ENCODE measurements at places on chromosomes 16 and 17.

GRCh38 chr16:4489030-4489429 is 12.8 kb downstream of the HMOX2 start:
- peaks cover 16% of the 10 kb centered on the region for H3K36me3 ChIP-seq
- no peak overlapping the region for H3K4me3 ChIP-seq
- peaks cover 64% of the 10 kb centered on the region for H3K4me1 ChIP-seq
- DNase-seq, result no peak

- no peak overlapping the region for H3K4me3 ChIP-seq
- H3K27ac ChIP-seq, result no peak overlapping the region
- peaks cover 8% of the 10 kb centered on the region for H3K4me1 ChIP-seq
- no peaks in the 10 kb centered on the region for H3K36me3 ChIP-seq
- DNase-seq, result no peak
- H3K27me3 ChIP-seq, result peaks cover 28% of the 10 kb centered on the region
Measured at GRCh38 chr16:83958137-83958845, 5.3 kb downstream of the OSGIN1 start.

DNA sequence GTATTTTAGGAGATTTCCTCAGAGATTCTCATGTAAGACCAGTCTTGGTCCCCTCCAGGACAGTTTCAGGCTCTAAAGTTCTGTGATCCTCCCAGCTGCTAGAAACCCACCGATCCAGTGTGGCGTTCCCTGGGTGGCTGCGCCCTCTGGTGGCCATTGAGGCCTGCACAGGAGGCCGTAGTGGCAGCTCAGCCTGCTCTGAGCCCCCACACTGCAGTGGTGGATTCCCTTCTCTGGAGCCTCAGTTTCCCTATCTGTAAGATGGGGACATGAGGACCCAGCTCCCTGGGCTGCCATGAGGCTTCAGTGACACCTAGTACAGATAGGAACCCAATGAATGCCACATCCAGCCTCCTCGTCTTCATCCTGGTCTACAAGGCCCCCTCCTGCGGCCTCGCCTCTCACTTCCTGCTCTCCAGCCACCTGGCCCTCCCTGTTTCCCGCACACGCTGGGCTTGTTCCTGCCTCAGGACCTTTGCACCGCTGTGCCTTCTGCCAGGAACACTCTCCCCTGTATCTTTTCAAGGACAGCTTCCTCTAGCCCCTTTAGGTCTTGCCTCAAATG is 16.5 kb downstream of the CCDC102A start:
- no peak overlapping the region for H3K4me3 ChIP-seq
- H3K36me3 ChIP-seq, result peaks cover 2% of the 10 kb centered on the region
- peaks cover 4% of the 10 kb centered on the region for H3K4me1 ChIP-seq
- no peaks in the 10 kb centered on the region for H3K27me3 ChIP-seq

GRCh38 chr17:40605306-40605705 is 40.0 kb upstream of the CCR7 start:
- peak; percentile 85 for DNase-seq
- H3K4me3 ChIP-seq, result peak overlapping the region; percentile 38
- H3K4me1 ChIP-seq, result peaks cover 98% of the 10 kb centered on the region
- no peaks in the 10 kb centered on the region for H3K27me3 ChIP-seq
- peaks cover 4% of the 10 kb centered on the region for H3K36me3 ChIP-seq

DNA sequence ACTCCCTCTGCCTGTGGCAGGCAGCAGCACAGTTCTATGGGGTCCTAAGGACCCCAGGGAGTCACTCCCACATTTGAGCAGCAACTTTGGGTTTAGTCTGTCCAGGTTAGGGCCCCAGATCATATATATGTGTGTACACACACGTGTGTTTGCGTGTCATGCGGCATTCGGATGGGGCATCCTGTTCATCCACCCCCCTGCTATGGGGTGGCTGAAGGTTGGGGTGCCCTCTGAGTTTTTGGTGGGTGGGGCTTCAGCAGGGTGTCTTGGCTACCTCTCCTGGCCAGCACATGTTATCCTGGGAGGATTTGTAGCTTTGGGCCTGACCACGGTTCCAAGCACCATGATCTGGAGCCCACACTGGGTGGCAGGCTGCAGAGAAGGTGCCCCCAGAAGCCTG is 100.7 kb downstream of the RAB11FIP4 start:
- peaks cover 79% of the 10 kb centered on the region for H3K4me1 ChIP-seq
- no peak for DNase-seq
- H3K27me3 ChIP-seq, result no peaks in the 10 kb centered on the region
- H3K27ac ChIP-seq, result no peak overlapping the region

DNA sequence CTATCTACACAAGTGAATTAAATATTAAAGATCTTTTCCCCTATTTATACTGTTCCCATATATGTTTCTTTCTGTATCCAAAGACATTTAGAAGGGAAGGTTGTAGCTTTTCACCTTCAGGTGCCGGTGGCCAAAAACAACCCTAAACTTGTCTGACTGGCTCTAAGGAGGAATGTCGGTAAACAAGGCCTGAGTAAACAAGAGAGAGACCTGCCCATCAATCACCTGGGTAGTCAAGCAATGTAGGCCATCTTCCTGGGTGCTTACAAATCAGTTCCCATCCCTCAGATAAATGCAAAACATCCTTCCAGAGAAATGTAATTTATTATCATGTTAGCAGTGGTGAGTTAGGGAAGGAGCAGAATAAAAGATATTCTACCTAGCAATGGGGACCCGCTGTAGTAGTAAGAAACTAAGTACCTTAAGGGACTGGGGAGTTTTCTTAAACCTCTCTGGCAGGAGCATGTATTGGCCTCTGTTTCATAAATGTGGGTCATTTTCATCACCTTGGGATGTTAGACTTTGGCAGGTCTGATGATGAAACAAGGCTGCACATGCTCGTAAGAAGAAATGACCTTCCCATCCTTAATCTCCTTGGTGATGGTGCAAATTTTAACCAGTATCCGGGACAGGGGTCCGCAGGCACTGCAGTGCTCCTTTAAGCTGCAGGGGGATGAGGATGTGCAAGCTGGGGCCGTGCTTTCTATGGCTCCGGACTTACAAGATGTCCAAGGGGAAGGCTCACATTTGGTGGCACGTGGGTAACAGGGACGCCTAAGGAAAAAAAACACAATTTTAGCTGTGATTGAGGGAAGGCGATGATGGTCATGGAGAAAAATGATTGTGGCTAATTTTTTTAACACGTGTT is 8.4 kb downstream of the KRT39 start:
- H3K4me3 ChIP-seq, result no peak overlapping the region
- H3K36me3 ChIP-seq, result no peaks in the 10 kb centered on the region
- no peaks in the 10 kb centered on the region for H3K4me1 ChIP-seq
- no peak overlapping the region for H3K27ac ChIP-seq
- no peak for DNase-seq

DNA sequence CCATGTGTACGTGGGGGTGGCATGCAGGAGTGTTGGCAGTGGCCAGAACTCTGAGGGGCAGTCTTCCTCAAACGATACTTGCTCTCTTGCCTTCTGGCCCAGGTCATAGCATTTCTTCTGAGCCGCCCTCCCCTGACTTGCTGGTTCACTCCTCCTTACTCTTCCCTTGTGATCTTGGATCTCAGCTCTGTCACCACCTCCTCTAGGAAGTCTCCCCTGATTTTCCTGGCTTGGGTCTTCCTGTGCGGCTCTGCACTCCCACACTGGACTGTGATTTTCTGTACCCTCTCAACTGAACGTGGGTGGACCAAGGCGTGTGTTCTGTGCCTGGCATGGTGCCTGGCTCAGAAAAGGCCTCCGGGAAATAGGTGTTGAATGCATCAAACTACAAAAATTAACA is 2.9 kb downstream of the EPN3 start:
- no peak for DNase-seq
- H3K27ac ChIP-seq, result no peak overlapping the region
- no peak overlapping the region for H3K4me3 ChIP-seq
- H3K27me3 ChIP-seq, result peaks cover 39% of the 10 kb centered on the region
- H3K36me3 ChIP-seq, result no peaks in the 10 kb centered on the region

GRCh38 chr17:68512960-68513474 is 787 bp downstream of the PRKAR1A start:
- H3K27ac ChIP-seq, result peak overlapping the region; percentile 97
- no peaks in the 10 kb centered on the region for H3K27me3 ChIP-seq
- peaks cover 39% of the 10 kb centered on the region for H3K4me1 ChIP-seq
- H3K4me3 ChIP-seq, result peak overlapping the region; percentile 99
- H3K36me3 ChIP-seq, result peaks cover 24% of the 10 kb centered on the region
- DNase-seq, result no peak

- H3K27me3 ChIP-seq, result no peaks in the 10 kb centered on the region
- H3K4me3 ChIP-seq, result no peak overlapping the region
- no peaks in the 10 kb centered on the region for H3K4me1 ChIP-seq
- H3K36me3 ChIP-seq, result peaks cover 9% of the 10 kb centered on the region
- H3K27ac ChIP-seq, result no peak overlapping the region
- peak; percentile 75 for DNase-seq
Measured at GRCh38 chr16:89909777-89910716, 8.6 kb upstream of the MC1R start.

GRCh38 chr16:70454222-70455034 is at the start of gene FCSK:
Gene FCSK (plus strand): TSS chr16:70454595. CDS start chr16:70463191, 8,596 bp downstream.
- peak; percentile 62 for DNase-seq
- H3K4me3 ChIP-seq, result peak within 1 kb of the TSS; percentile 86
- H3K27me3 ChIP-seq, result no peaks in the 10 kb centered on the region
- peaks cover 18% of the 10 kb centered on the region for H3K4me1 ChIP-seq

DNA sequence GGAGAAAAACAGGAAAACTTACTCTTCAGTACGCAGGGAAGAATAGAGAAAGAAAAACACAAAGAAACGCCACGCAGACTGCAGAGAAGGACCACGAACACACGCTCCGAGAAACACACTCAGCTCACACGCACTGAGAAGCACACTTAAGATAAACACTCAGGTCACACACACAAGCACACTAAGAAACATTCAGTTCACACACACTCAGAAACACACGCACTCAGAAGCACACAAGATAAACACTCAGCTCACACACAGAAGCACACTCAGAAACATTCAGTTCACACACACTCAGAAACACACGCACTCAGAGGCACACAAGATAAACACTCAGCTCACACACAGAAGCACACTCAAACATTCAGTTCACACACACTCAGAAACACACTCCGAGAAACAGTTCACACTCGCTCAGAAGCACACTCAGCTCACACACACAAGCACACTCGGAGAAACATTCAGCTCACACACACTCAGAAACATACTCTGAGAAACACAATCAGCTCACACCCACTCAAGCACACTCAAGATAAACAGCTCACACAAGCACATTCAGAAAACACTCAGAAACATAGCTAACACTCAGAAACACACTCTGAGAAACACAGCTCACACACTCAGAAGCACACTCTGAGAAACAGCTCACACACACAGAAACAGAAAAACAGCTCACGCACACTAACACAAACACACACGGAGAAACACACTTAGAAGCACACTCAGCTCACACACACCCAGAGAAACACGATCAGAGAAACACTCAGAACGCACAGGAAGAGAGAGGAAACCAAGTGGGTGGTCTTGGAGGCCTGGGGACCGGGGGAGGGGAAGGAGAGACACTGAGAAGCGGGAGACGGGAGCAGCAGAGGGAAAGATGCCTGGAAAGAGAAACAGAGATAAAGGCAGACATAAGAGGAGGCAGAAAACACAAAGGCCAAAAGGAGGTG is 908 bp downstream of the TMEM98 start:
- no peaks in the 10 kb centered on the region for H3K36me3 ChIP-seq
- H3K27ac ChIP-seq, result no peak overlapping the region
- no peak overlapping the region for H3K4me3 ChIP-seq
- H3K4me1 ChIP-seq, result no peaks in the 10 kb centered on the region
- peaks cover 23% of the 10 kb centered on the region for H3K27me3 ChIP-seq

DNA sequence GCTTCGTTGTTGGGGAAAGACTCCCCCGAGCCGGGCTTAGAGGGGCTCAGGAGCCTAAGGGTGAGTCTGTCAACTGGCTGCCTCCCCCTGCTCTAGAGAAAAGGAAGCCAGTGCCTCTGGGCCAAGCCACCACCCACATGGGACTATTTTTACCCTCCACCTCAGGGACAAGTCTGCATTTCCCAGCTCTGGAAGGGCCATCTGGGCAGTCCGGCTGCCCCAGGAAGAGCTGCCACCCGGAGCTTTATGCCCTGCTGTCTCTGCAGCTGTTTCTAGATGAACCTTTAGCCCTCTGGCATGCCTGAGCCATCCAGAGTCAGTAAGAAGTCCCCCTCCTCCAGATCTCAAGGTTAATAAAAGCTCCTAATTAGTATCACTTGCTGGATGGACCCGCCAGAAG is 5.3 kb upstream of the RPRML start:
- no peak for DNase-seq
- no peak overlapping the region for H3K4me3 ChIP-seq
- H3K27me3 ChIP-seq, result peaks cover 14% of the 10 kb centered on the region
- H3K36me3 ChIP-seq, result no peaks in the 10 kb centered on the region
- H3K4me1 ChIP-seq, result peaks cover 2% of the 10 kb centered on the region
- H3K27ac ChIP-seq, result no peak overlapping the region

GRCh38 chr17:10518271-10519037 is at the start of gene MYH1:
Gene MYH1 (minus strand): TSS chr17:10518542. CDS start chr17:10516642, 1,900 bp downstream.
- no peaks in the 10 kb centered on the region for H3K27me3 ChIP-seq
- no peaks in the 10 kb centered on the region for H3K36me3 ChIP-seq
- H3K27ac ChIP-seq, result no peak within 1 kb of the TSS
- H3K4me1 ChIP-seq, result no peaks in the 10 kb centered on the region
- DNase-seq, result no peak

DNA sequence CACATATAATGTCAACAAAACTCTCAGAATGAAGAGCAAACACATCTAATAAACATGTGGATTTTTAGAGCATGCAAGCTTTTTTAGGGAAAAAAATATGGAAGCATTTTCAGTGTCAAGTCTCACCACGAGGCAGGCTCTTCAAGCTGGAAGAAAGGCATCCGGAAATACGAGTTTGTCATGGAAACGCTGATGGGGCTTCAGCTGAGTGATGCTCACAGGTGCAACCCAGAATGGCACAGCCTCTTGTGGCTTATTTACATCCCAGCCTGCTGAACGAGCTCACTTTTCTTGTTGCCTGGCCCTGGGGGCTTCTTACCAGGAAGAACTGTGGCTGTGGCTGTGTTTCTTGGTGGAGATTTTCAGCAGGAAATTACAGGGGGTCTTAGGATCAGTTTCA is 24.1 kb upstream of the DYNLL2 start:
- H3K27ac ChIP-seq, result no peak overlapping the region
- H3K36me3 ChIP-seq, result no peaks in the 10 kb centered on the region
- H3K4me1 ChIP-seq, result no peaks in the 10 kb centered on the region
- no peak for DNase-seq
- H3K27me3 ChIP-seq, result no peaks in the 10 kb centered on the region

- DNase-seq, result peak; percentile 66
- H3K27ac ChIP-seq, result no peak within 1 kb of the TSS
- peak within 1 kb of the TSS; percentile 68 for H3K4me3 ChIP-seq
- H3K36me3 ChIP-seq, result no peaks in the 10 kb centered on the region
- peaks cover 3% of the 10 kb centered on the region for H3K4me1 ChIP-seq
- H3K27me3 ChIP-seq, result peaks cover 26% of the 10 kb centered on the region
Measured at GRCh38 chr17:42050393-42051012, at the start of gene C17orf113. Gene C17orf113 (minus strand): TSS chr17:42050601. CDS start chr17:42043376, 7,225 bp downstream.

Measured in activated naive CD4-positive, alpha-beta T cell treated with anti-CD3 and anti-CD28 coated beads for 36 hours (primary cell).